ENCODE measurements at places on chromosomes 6 and 20.

GRCh38 chr6:15876406-15876805 is 213.6 kb upstream of the DTNBP1 start:
- no peak for DNase-seq

DNA sequence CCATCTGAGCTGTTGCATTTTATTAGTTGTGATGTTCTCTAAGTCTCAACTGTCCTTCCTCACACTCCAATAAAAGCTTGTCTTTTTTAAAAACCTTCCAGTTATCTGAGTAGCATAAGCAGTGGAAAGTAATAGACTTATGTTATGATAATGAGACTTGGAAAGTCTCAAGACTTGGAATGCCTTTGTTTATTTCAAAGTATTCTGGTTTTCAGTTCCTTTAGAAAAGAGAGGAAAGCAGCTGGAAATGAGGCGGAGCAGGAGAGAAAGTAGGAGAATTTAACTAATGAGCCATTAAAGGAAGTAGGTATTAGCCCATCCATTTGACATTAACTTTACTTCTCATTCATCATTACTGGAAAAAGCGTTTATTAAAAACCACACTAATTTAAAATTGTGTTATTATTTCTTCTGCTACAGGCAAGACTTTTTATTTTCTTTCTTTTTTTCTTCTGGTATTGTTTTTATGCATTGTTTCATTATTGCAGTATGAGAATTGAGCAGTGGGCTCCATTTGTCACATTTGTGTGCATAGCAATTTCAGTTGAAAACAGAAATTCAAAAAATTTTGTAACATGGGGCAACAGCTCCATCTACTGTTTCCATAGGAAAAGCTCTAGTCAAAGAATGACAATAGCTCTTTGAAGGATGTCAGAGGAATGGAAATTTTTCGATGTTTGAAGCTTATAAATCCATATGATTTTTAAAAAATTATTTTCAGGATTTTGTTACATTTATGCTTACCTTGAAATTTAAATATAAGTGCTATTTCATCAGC is 194.8 kb downstream of the COL9A1 start:
- DNase-seq = no peak

- DNase-seq = no peak
Observed at GRCh38 chr20:7806831-7807230, 133.4 kb downstream of the HAO1 start.

DNA sequence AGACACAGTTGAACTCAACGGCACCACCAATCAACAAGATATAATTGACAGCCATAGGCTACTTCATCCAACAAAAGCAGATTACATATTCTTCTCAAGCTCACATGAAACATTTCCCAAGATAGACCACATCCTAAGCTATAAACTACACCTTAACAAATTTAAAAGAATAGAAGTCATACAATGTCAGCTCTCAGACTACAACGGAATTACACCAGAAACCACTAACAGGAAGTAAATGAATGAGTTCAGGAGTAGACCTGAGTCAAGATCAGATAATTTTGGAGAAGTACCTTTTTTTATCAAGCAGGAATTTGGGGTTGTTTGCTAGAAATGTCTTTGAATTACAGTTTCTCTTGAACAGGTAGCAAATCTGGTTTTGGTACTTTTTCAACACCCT is 237.8 kb downstream of the TBX18 start:
- DNase-seq = no peak
